ENCODE measurements at places on chromosomes 2 and 18.

DNA sequence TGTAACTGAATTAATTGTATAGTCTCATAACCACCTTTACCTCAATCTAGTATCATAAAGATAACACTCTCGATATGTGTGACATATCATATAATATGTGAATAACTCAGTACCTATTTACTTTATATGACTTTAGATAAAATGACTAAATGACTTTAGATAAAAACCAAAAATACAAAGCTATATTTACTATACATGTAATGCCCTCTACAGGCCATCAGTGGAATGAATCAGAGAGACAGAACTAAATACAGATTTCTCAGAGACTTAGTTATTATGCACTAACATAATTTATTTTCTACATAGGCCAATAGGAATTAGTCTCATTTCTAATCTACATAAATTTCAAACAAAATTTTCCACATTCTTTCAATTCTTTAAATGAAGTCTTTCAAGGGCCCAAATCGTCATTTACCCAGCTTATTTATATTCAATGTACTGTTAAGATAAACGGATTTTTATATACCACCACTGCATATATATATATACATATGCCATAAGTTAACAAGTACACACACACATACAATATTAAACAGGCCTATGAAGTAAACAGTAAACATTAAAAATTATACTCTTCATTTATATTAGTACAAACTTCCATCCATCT, 219.9 kb downstream of the EXOC6B start:
- DNase-seq: no peak

GRCh38 chr2:234853729-234854128, 98.1 kb upstream of the SH3BP4 start:
- no peak for DNase-seq

DNA sequence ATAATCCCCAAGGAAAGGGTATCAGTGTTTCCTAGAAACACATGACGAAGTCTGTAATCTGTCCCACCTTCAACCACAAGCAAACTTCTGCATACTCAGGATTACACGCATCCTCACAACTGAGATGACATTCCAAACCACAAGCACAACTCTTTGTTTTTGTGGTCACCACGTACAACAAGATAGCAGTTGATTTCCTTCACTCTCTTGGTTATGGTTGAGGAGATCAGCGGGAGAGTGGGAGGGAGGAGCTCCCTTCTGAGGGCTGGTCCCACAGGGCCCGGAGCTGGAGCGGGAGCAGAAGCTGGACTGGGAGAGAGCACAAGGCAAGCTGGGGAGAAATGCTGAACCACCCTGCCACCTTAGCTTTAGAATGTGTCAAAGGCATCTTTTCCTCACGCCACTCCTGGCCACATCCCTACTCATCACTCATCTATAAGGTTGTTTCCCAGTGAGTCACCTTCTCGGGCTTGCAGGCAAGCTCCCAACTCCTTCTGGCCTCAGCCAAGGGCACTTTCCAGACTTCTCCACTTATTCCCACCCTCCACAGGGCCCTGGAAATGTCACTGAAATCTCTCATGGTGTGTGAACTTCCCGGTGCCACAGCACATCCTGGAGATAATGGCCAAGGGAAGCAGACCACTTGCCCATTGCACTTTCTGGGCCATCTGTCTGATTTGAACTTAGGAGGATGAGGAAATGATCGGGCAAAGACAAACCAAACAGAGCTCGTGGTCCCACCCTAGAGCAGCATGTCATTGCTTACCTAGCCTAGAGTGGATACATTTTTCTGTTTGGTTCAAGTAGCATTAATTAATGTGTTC, 98.9 kb upstream of the LGALSL start:
- peak; percentile 67 for DNase-seq

- DNase-seq: no peak
These were observed 46.9 kb upstream of the LAMA1 start for GRCh38 chr18:7164323-7165004.

DNA sequence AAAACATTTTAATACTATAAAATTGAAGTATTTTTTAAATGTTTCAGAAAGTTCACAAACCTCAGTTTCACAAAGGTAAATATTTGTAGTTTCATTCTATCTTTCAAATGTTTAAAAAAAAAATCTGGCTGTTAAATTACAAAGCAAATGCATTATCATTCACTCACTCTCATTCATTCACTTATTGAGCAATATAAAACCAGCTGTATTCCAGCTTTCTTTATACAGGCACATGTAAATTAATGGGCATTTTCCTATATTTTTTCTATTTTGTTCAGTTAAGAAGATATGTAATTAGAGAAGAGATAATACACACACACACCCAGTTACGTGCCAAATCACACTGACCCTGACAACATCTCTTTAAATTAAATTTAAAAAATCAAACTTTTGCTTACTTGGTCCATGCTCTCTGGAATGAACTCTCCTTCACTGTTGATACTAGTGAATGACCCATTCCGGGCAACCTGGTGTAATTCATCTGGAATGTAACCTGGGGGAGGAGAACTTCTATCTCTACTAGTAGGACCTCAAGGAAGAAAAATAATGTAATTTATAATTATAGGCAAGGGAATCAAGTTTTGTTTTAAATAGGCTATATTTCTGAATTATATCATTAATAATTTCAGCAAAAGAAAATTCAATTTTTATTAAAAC, 32.5 kb upstream of the ERCC3 start:
- no peak for DNase-seq

- DNase-seq: no peak
These were observed 348.3 kb downstream of the CYRIA start for GRCh38 chr2:16317211-16317830.

DNA sequence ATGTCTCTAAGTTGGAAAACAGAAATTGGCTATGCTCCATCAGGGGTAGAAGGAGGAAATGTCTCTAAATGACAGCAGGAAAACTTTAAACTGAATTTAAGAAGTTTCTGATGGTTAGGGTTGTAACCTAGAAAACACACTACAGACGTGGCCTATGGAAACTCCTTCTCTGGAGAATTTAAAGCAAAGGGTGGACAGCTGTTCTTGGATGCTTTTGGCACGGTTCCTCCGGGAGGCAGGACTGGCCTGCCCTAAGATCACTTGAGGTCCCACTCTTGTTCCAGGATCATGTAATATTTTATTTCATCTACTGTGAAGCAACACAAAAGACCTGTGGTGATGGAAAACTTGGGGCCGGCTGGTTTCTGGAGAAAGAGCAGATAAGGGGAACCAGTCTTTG, 77.0 kb downstream of the NRP2 start:
- no peak for DNase-seq

DNA sequence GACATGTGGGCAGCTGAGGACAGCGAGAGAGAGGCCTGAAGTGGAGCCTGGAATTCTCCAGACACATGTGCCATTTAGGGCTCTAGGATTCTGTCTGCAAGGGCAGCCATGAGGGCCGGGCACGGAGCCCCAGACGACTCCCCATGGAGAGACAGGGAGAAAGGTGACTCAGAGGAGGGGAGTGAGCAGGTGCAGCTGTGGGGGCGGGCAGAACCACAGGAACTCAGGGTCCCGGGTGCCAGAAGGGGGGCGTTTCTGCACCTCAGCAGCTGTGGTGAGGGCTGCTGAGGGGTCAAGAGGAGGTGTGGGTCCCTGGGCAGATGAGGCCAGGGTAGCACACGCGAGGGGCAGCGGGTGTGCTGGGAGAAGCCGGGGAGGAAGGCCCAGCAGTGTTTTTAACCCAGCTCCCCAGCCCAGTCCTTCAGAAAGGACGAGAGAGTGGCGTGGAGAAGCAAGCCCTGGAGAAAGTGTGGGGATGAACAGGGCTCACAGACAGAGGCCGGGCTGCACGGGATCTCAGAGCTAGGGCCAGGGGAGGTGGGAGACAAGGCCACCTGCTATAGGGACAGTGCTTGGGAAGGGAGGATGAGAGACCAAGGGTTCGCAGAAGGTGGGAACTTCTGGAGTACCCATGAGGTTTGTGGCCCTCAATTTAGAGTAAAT, 7.6 kb downstream of the GPR17 start:
- DNase-seq: no peak

DNA sequence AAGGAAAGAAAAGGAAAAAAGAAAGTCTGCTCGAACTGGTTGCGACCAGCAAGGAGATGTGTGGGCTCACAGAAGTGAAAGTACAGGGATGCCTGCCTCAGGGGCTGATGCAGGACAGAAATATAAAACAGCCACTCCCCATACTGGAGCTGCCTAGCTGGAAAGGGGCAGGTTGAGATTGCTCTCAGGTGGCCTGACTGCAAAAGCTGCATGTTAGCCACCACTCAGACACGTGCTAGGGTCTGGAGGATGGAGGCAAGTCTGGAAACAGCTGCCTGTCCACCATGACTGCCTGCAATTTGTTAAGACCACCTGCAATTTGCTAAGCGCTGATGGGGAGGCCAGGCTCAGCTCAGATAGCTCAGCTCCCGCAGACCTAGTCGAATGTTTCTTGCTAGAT, 17.9 kb downstream of the B3GNT7 start:
- DNase-seq: no peak

DNA sequence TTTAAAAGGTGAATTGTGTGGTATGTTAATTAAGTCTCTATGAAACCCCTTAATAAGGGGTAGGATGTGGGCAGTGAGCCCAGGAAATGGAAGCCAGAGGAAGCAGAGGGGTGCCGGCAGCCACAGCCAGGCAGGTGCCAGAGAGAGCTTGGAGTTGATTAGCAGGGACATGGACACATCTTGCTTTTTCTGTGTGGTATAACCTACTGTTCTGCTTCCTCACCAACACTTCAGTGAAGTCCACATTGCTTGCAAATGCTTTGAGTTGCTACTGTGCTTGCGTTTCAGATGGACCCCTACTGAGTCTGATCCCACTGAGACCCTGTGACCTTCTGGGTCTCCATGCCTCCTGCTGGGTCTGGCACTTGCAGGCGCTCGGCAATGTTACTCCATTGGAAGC, 30.3 kb upstream of the ARHGEF4 start:
- no peak for DNase-seq

- no peak for DNase-seq
These were observed 118.5 kb upstream of the CDCA7 start for GRCh38 chr2:173235947-173236803.

DNA sequence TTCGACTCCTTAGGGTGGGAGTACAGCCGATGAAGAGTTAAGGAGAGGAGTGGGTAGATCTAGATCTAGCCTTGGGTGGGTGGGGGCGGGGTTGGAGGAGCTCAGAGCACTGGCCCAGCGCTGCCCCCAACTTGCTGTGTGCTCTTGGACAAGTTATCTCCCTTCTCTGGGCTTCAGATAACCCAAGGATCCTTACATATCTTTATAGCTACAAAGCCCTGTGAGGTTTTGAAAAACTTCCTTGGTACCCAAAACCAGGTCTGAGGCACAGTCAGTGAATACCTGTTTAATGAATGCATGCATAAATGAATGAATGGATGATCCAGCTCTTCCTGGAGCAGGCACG, 1.3 kb upstream of the ODC1 start:
- no peak for DNase-seq

- DNase-seq: no peak
These were observed 68.2 kb downstream of the ZNF521 start for GRCh38 chr18:25283781-25284180.

- DNase-seq: no peak
These were observed 107.1 kb downstream of the ABCA12 start for GRCh38 chr2:215031321-215031720.

Measured in GM04504 (cell line).